ENCODE measurements at places on chromosomes 6 and 20. TPM values are rescaled to one million over a fixed set of nuclear protein-coding genes. Genes with fewer than 3 reads are reported as not detected.

The HRH3 gene
- not detected for total RNA-seq

The LINC00237 gene
- not detected for total RNA-seq

The PREX1 gene
- total RNA-seq: 3.1 TPM

The LPA gene
- total RNA-seq: not detected

The DCDC2 gene
- not detected for total RNA-seq

The TINAG gene
- not detected for total RNA-seq
